ENCODE measurements at places on chromosomes 1 and 21.

DNA sequence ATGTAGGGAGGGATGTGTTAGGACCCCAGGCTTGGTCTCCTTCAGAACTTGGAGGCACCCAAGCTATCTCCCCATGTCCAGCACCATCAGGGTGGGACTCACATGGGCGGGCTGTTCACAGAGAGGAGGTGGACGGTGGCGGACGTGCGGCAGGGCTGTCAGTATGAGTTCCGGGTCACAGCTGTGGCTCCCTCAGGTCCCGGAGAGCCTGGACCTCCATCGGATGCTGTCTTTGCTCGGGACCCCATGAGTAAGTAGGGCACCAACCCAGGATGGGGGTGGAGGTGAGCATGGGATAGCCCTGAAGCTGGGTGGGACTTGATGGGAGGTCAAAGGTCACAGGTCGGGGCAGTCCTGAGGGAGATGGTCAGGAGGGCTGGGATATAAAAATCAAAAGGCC is 27.8 kb downstream of the IGFN1 start:
- no peak for DNase-seq

DNA sequence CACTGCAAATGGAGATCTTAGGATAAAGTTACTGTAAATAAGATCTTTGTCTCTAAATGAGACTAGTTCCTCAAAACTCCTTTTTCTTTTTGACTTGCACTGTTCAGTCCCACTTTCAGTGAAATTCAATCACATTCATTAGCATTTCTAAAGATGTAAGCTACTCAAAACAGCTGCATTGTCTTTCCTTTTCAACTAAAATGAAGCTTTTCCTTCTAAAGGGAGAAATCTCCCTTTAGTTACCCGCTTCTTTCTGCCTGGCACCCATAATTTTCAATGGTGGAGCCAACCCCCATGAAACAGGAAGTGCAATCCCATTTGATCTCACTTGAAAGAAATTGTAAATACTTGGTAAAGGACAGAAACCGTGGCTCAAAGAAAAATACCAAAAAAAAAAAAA is 387.4 kb upstream of the PKN2 start:
- no peak for DNase-seq

GRCh38 chr1:247434005-247434404 is 18.0 kb downstream of the NLRP3 start:
- no peak for DNase-seq

DNA sequence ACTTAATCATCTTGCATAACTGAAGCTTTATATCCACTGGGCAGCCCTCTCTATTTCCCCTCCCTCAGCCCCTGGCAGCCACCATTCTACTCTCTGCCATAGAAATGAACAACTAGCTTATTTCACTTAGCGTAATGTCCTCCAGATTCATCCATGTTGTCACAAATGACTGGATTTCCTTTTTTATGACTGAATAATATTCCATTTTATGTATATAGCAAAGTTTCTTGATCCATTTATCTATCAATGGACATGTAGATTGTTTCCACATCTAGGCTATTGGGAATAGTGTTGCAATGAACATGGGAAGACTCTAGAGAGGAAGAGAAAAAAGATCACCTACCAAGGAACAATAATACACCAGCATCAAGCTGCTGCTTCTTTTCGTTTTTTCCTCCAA is 32.1 kb upstream of the EEIG2 start:
- no peak for DNase-seq

GRCh38 chr1:183764981-183765380 is 39.9 kb upstream of the RGL1 start:
- DNase-seq = no peak

DNA sequence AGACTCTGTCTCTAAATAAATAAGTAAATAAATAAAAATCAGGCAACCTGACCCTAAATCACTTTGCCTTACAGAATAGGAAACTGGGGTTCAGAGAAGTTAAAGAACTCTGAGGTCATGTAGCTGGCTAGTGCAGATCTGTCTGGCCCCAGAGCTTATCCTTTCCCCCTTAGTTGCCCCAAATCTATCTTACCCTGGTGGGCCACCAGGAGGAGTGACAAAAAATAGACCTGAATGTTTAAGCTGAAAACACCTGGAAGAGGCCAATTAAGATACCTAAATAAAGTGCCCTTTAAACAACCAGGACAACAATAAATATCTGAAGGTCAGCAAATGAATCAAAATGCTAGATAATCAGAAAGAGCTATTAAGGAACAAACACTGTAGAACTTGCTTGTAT is 59.7 kb downstream of the TEX35 start:
- no peak for DNase-seq

DNA sequence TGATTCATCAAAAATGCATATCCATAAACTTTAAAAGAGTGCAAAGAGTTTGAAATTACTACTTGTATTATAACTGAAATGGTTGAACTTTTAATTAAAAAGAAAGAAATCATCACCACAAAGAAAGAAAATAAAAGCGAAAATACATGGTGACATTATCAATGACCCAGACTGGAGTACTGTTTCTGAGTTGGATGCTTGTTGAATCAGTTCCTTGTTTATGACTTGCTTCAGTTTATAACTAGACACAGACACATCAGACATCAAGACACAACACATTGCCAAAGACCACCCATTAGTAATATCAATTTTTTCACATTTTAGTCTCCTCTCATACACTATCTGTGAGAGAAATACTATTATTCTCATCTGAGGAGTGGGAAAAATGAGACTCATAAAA is 293.0 kb downstream of the MRPL39 start:
- DNase-seq = no peak

DNA sequence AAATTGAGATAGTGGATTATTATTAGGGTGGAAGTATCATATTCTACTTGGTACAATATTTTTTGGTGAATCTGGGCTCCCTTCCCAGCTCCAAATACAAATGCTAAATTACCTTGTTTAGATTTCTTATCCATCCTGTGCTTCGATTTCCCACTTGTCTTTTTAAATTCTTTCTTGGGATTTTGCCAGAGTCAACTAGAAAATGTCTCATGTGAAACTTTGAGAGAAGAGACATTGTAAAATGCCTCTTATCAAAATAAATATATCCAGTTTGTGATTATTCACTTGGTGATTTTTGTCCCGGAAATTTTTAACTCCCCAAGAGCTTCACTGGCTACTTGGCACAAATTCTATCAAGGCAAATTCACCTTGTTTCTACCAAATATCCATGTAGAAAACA is 202.0 kb downstream of the FMN2 start:
- no peak for DNase-seq

- DNase-seq = no peak
Measured at GRCh38 chr1:228469413-228470162, 17.6 kb upstream of the RNF187 start.

DNA sequence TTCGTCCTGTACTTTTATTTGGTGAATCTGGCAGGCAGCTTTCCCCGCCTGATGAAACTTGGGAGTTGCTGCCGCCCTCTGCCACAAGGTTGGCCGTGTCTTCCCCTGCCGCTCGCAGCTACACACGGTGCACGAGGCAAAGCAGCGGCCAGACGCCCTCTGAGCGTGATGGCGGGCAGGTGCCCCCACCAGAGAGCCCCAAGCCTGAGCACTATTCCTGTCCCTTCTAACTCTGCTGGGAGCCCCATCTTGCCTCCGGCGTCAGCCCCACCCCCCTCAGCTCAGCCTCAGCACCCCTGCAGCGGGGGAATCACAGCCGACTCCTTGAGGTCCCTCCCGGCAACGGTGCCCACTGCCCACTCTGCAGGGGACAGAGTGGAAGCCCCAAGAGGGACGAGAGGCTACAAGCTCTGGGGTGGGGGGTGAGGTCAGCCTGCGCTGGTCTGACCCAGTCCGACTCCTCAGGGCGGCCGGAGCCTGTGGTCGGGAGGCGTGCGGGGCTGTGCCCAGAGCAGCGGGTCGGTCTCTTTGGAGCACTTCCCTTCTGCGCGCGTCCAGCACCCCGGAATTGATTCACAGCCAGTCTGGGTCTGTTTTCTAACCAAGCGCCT is 41.3 kb downstream of the RIPK4 start:
- DNase-seq = no peak

- DNase-seq = no peak
Measured at GRCh38 chr1:150874455-150875196, 1.8 kb downstream of the ARNT start.

DNA sequence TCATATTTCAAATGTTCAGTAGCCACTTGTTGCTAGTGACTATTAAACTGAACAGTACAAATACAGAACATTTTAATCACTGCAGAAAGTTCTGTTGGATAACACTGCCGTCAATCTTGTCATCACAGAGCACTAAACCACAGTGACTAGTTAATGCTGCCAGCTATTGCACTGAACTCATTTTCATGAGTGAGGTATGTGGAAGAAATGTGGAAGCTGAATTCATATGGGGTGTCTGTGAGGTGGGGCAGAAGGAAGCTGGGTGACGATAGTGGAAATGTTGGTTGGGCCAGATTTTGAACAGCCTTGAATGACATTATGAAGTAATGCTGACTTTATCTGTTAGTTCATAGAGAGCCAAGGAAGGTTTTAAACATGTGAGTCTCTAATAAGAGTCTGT is 49.6 kb downstream of the OSBPL9 start:
- no peak for DNase-seq

GRCh38 chr1:97814121-97814520 is 106.7 kb downstream of the DPYD start:
- DNase-seq = peak; percentile 2

- no peak for DNase-seq
Measured at GRCh38 chr1:6367381-6368012, 26.1 kb downstream of the ACOT7 start.

- no peak for DNase-seq
Measured at GRCh38 chr1:50421768-50422674, 1.2 kb downstream of the DMRTA2 start.

GRCh38 chr21:35014302-35015041 is 34.6 kb downstream of the RUNX1 start:
- no peak for DNase-seq

DNA sequence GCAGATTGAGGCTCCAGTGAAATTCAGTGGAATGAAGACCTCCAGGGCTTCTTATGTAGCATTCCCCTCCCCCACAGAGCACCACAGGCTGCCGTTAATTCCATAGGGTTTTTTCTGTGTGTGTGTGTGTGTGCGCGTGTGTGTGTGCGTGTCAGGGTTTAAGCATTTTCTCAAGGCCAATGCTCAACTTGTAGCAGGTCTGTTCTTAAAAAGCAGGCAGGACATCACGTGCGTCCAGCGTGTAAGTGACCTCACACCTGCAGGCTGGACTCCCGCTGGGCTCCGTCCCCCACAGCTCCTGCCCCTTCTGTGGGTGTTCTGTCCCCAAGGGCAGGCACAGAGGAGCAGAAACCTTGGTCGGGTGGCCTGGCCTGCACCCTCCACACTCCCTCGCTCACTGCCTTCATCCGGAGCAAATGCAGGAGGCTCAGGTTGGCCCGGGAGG is 5.3 kb downstream of the PRDM16 start:
- no peak for DNase-seq

- no peak for DNase-seq
Measured at GRCh38 chr21:34911360-34911759, 137.7 kb downstream of the RUNX1 start.

DNA sequence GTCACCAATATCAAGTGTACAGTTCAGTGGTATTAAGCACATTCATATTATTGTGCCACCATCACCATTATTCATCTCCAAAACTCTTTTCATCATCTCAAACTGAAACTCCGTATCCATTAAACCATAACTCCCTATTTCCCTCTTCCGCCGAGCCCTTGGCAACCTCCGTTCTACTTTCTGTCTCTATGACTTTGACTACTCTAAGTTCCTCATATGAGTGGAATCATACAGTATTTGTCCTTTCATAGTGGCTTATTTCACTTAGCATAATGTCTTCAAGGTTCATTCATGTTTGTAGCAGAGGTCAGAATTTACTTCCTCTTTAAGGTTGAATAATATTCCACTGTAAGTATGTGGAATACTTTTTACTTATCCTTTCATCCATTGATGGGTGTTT is 21.7 kb downstream of the SELP start:
- DNase-seq = no peak

GRCh38 chr1:186982116-186982515 is 153.4 kb downstream of the PLA2G4A start:
- no peak for DNase-seq

- DNase-seq = no peak
Measured at GRCh38 chr1:112454316-112454715, 54.4 kb upstream of the WNT2B start.
